ENCODE measurements at places on chromosomes 5 and 9.

DNA sequence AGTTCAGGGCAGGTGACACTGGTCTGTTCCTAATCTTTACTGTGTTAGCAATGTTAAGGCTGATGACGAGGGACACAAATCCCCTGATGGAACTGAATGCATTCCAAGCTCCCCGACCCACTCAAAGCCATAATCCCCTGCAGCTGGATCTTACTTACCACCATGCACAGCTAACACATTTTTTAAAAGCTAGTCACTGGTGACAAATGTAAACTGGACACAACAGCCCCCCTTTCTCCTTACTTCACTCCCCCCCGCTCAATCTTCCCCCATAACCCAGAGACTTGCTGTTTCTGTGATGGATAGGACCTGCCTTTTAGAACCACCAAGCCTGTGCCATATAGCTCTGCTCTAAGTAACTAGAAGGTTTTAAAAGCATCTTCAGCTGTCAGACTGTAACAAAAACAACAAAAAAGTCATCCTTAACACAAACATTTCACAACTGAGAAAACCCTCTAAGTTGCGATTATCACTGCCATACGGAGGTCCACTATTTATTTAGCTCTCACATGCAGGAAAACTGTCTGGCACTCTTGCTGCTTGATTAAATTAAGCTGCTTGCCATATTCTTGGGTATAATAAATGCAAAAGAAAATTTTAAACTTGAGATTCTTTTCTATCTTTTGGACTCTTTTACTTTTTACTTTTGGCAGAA lies 44.4 kb downstream of the BNC2 start:
- no peak for DNase-seq

DNA sequence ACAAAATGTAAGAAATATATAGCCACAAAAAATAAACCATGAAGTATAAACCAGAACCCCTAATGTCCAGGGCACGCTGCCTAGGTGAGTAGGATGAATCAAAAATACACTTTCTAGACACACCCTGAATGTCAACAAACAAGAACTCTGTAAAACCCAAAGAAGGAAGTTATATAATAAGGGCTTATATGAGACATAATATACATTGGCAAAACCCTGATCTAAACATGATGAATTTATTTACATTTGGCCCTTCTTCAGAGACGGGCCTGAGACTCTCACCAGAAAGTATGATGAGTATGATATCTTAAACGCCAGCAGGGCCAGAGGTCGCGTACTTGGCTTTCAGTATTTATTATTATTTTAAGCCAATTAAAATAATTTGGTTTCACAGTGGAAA lies 125.1 kb upstream of the FST start:
- no peak for DNase-seq

- no peak for DNase-seq
These were observed 17.9 kb upstream of the TNIP1 start for GRCh38 chr5:151098768-151099121.

DNA sequence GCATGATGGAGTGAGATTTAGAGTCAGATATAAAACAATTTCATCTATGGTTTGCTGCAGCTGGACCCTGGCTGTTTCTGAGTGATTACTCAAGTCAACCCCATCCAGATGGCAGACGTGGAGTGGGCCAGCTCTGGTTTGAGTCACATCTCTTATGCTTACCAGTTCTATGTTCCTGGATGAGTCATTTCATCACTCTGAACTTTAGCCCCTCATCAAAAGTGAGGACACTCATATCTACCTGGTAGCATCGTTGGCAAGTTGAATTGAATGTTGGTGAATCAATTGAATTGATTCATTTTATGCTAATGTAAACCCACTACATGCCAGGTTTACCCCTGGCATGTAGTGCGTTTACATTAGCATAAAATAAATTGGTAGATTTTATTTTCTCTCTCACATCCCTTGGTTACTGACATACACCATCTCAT lies 176.4 kb downstream of the FGF18 start:
- no peak for DNase-seq

DNA sequence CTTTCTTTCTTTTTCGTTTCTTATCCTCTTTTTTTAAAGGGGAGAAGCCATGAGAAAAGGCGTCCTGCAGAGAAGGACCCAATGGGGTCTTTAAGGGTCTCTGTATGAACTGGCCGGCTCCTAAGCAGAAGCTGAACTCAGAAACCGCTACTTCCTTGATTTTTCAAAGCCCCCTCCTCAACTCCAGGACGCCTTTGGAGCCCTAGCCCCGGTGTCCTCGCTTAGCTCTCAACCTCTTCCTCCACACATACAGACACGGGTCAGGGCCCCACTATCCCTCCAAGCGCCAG lies 8.3 kb downstream of the PAX5 start:
- no peak for DNase-seq

DNA sequence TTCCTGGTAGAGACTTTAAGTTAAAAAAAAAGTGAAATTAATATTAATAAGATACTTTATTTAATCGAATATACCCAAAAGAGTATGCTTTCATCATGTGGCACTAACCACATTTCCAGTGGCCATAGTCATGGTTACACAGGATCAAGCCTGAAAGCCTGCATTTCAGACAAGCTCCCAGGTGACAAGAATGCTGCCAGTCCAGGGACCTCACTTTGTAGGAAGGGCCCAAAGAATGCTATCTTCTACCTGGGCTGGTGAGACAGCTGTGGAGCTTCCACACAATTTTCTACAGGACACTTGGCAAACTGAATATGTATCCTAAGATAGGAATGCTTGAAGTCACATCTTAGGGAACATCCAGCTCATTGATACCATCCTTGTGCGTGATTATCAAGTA lies 203.8 kb downstream of the AUH start:
- DNase-seq, result no peak

DNA sequence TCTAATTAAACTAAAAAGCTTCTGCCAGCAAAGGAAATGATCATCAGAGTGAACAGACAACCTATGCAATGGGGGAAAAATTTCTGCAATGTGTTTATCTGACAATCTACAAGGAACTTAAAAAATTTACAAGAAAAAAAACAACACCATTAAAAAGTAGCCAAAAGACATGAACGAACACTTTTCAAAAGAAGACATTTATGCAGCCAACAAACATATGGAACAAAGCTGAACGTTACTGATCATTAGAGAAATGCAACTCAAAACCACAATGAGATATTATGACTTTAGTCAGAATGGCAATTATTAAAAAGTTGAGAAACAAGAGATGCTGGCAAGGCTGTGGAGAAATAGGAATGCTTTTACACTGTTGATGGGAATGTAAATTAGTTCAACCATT lies 530.4 kb upstream of the DAB2 start:
- DNase-seq, result no peak

- peak; percentile 92 for DNase-seq
These were observed 497.6 kb downstream of the GADD45G start for GRCh38 chr9:90102292-90102901.

All from NCI-H2029 treated with DMSO at 0.1 percent for 48 hours (cell line).